Activated T-helper 2 cell treated with anti-CD3 and anti-CD28 coated beads, Interferon-gamma antibody, Interleukin-2, Interleukin-4, amounts not matched to agents 10 μg/mL and 5 μg/mL and 100 μg/mL, durations not matched to agents 14 hours and 24 hours and 36 hours (primary cell): ENCODE measurements at places on chromosomes 1 and 21.

DNA sequence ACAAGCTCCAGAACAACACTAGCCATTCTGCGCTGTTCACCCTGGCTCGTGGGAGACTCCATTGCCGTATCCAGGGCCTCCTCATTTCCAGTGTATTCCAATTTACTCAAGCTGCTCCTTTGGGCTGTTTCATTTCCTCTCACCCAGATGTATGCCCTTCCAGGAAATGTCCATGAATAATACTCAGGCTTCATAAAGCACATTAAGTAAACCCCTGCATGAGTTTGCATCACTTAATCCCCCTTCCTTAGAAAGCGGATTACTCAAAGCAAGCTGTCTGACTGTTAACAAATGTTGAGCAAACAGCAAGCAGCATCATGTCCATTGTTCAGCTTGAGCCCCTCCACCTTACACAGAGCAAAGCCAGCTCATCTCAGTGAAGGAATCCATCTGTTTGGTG, 403.6 kb upstream of the PBX1 start:
- no peak for DNase-seq

DNA sequence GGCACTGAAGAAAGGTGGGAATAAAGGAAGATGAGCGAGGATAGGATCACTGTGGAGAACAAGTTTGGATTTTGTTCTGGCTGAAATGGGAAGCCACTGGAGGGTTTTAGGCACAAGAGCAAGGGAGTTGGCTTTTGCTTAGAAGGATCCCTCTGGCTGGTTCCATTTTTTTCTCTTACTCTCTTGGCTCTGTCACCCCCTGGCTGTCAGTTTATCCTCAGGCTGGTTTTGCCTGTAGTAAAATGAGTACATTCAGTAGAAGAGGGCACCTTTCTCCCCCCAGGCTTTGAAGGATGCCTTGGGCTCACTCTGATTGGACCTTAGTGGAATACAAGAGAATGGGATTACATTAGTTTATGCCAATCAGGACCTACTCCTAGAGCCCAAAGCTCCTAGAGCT, 17.1 kb downstream of the CACHD1 start:
- no peak for DNase-seq

GRCh38 chr1:58855274-58856165, 71.7 kb upstream of the JUN start:
- no peak for DNase-seq

GRCh38 chr1:183739082-183739481, 65.8 kb upstream of the RGL1 start:
- no peak for DNase-seq

GRCh38 chr1:39326836-39327235, 122.3 kb downstream of the MACF1 start:
- no peak for DNase-seq

DNA sequence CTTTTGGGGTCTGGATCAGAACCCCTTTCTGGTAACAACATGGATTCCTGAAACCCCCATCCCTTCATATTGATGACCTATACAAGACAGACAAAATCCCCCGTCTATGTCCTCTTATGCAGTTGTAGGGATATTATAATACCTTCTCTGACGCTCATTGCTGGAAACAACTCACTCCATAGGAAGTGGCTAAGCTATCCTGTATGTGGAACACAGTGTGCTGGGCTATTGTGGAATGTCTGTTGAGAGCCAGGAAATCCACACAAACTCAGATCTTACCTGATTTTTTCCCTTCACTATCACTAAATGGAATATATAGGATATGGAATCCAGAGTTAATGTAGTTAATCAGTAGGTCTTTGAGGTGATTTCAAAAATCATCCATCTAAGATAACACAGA, 17.7 kb upstream of the PIK3R3 start:
- DNase-seq: no peak

DNA sequence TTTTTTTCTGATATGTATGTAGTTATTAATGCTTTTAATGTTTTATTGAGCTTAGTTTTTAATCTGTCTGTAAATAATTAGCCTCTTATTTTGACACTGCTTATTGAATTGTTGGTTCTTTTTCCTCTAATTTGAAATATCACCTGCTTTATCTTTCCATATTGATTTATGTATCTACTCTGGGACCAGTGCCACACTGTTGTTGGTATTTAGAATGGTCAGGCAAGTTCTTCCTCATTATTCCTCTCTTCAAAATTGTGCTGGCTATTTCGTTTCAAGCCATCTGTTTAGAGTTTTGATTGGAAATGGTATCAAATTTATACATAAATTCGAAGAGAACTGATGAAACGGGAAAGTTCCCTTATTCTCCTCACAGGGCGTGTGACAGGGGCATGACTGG, 96.8 kb upstream of the APP start:
- DNase-seq: no peak

- no peak for DNase-seq
Measured at GRCh38 chr21:34526618-34527290, 14.7 kb upstream of the KCNE1 start.

DNA sequence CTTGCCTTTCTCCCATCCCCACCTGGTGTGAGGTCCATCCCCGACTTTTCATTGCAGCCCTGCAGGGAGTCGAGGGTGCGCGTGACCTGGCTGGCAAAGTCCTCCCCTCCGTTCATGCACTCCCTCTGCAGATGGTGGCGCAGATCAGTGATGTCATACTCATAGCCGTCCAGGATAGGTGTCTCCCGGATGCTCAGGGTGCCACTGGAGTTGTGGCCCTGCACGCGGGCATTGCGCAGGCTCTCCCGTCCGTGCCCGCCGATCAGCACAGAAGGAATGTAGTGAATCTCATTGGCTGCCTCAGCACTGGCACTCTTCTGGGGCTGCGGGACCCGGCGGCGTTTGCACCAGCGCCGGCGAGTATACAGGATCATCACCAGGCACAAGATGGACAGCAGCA, 132.1 kb downstream of the ASTN1 start:
- no peak for DNase-seq

GRCh38 chr1:228434689-228435088, 18.0 kb upstream of the TRIM17 start:
- DNase-seq: no peak

GRCh38 chr1:15994590-15995351, 9.3 kb upstream of the SRARP start:
- peak; percentile 20 for DNase-seq
